ENCODE measurements at places on chromosomes 1 and 21.
A peak's percentile ranks its signal among the peaks of the same experiment; 100 is the strongest.

DNA sequence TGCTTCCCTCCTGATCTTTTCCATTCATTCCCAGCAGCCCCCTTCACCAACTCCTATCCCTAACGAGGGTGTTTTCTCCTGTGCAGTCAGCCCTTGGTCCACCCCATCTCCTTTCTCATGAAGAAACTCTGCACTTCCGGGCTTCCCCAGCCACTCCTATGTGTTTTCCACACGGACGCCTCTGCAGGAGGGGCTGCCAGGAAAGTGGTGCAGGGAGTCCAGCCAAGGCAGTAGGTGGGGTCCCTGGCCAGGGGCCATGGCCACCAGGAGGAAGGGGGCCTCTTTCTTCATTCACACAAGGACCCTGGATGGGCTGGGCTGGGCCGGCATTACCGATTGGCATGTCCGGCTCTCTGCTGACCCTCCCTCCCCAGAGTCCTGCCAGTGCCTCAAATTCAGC, 72.8 kb upstream of the EFHD2 start:
- DNase-seq = no peak

GRCh38 chr1:8083739-8084484, 57.8 kb upstream of the ERRFI1 start:
- no peak for DNase-seq

GRCh38 chr21:29430576-29430975, 131.9 kb downstream of the BACH1 start:
- no peak for DNase-seq

DNA sequence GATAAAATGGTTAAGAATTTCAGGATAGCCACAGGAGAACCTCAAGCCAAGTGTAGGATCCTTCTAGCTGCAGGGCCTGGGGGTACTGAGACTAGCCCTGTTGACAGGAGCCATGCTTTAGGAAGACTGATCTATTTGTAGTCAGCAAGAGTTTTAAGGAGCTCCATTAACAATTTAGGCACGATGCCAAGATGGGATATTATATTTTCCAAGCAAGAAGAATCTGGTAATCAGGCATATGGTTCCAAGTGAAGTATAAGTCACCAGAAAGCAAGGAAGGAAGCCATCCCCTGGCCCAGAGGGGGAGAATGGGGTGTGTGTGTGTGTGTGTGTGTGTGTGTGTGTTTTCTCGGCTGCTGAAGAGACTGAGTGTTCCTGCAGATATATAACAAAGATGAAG, 7.0 kb downstream of the IFNAR2 start:
- no peak for DNase-seq

- no peak for DNase-seq
Observed at GRCh38 chr1:3466366-3467075, 12.1 kb downstream of the ARHGEF16 start.

DNA sequence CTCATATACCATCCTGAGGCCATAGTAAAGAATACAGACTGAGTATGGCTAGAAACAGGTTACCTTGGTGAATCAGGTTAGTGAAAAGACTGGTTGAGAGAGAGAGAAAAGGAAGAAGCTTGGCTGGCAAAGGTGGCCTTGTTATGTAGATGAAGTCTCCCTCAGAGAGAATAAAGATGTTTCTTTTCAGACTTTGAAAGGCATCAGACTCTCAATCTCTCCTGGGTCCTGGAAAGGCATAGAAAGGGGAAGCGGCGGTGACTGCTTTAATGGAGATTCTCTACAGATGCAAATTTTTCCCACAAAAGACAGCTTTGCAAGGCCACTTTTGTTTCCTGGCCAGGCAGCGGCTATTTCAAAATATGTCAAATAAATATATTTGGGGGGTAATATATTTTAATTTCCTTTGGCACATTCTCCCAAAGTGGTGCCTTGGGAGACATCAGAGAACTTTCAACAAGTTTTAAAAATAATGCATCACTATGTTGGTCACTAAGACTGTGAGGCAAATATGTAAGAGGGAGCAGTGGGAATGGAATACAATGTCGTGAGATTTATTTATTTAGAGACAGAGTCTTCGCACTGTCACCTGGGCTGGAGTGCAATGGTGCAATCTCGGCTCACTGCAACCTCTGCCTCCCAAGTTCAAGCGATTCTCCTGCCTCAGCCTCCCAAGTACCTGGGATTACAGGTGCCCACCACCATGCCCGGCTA, 46.1 kb downstream of the NPHS2 start:
- no peak for DNase-seq

- no peak for DNase-seq
Observed at GRCh38 chr1:230643908-230644307, 1.6 kb downstream of the COG2 start.

GRCh38 chr1:223617323-223618070, 48.0 kb downstream of the CAPN8 start:
- DNase-seq = no peak

GRCh38 chr1:100542285-100542684, 4.3 kb downstream of the GPR88 start:
- peak; percentile 51 for DNase-seq

GRCh38 chr1:44839576-44839975, 3.5 kb downstream of the PTCH2 start:
- no peak for DNase-seq

DNA sequence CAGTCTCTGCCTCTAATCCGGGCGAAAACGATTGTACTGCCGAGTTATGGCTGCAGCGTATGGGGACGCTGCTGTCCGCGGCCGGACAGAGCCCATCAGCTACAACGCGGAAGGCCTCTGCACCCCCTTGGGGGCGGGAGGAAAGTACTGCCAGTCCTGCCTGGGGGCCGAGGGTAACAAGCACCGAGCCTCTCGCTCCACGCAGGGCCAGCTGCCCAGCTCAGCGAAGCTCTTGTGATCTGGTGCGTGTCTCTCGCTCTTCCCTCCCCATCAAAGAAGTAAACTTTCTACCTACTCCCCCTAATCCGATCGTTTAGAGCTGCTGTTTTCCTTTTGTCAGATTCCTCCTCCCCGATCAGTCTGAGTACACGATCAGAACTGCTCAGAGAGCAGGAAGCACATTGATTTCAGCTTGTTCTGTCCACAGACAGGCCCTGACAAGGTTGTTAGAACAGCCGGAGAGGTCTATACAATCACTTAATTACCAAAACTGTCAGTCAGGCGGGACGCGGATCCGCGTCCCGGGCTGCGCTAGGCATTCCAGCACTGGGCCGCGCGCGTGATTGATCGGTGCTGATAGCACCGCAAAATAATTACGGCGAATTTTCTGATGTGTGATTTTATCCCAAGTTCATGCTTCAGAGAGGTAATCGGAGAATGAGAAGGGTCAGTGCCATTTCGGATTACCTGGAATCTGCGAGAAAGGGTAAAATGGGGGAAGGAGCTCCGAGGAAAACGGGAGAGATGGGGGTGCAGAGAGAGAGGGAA, 8.7 kb upstream of the BARHL2 start:
- no peak for DNase-seq

DNA sequence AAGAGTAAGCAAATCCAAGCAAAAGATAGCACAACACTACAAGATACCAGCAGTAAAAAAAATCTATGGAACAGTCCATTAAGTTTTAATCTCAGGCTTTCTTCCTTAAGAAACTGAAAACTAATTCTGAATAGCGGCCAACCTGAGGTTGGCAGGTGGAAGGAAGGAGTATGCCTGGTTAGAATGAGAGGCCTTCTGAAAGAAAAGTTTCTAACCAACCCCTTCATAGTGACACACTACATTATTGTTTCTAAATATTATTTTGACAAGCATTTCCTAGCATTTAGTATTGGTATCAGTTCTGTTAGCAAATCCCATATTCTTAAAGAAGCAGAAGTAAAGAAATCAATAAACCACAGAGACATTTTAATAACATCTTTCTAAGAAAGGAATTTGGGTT, 205.7 kb upstream of the PTBP2 start:
- no peak for DNase-seq

- no peak for DNase-seq
Observed at GRCh38 chr1:193766329-193766728, 579.9 kb upstream of the B3GALT2 start.

DNA sequence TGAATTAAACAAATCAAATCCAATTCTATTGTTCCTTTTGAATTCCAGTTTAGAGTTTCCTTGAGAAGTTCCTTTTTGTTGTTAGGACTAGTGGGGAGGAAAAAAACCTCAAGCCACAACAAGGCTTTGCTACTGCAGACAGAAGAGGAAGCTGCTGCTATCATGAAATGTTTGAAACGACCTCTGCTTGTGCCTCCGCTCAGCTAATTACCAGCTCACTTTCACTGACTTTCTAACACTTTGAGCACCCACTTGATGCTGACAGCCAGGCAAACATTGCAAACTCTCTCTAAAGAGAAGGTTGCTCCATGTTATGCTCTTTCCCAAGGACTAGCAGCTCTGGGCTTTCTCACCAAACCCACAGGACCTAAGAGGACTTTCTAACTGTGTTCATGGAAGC, 203.9 kb upstream of the PROX1 start:
- no peak for DNase-seq

DNA sequence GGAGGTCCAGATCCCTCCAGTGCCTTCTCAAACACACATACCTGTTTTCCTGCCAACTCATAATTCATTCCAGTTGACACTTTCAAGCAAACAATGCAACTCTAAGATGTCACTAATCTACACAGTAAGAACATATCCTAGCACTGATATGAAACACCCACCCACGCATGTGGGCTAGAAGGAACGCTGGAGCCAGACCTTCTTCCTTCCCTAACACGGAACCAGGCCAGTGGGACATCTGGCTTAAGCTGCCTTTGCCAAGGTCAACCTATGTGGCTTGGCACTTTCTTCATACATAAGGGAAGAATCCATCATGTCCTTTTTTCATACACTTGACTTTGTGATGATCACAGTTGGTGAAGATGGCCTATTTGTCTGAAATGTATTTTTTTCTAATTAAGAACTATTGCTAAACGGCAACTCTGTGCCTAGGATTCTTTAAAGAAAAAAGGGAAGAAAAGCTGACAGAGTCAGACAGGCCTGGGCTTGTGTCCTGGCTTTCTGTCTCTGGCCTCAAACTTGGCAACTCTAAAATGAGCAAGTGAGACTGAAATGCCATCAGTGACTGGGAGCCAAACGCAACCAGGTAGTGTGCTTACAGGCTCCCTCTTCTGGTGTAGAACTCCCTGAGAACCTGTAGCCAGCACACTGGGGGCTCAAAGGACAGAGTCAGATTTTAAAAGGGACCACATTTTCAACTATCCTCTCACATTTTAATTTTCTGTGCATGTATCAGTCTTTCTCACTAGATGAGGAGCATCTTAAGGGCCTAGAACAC, 92.6 kb upstream of the BEND5 start:
- DNase-seq = no peak

GRCh38 chr1:50097791-50098190, 10.9 kb upstream of the ELAVL4 start:
- no peak for DNase-seq

DNA sequence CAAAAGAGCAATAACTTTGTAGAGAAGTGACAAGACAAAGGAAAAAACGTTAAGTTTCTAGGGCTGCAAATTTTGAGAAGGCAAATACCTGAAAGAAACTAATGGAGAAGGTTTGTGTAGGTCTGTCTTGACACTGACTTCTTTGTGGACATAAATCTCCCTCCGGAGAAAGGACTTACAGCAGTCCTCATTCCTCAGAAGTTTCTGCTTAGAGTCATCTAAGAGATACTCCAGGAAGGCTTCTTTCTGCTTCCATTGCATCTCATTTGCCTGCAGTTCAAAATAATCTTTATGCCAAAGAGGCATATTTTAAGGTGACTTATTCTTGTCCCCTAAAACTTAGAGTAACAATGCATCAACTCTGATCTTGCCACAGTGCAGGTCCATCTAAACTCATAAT, 4.4 kb upstream of the C4BPB start:
- no peak for DNase-seq

GRCh38 chr1:227913396-227913763, 34.4 kb downstream of the WNT9A start:
- no peak for DNase-seq

DNA sequence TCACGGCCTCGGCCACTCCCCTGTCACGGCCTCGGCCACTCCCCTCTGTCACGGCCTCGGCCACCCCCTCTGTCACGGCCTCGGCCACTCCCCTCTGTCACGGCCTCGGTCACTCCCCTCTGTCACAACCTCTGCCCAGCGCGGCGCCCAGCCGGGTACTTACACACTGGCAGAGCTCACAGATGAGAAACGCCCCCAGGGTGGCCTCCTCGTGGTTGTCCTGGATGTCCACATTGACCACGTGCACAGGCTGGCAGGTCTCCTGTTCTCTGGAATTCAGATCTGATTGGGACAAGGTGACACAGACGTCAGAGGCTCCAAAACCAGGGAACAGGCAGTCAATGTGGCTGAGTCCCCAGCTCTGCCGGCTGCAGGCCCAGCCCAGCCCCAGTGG, 3.3 kb upstream of the TMEM240 start:
- DNase-seq = no peak

DNA sequence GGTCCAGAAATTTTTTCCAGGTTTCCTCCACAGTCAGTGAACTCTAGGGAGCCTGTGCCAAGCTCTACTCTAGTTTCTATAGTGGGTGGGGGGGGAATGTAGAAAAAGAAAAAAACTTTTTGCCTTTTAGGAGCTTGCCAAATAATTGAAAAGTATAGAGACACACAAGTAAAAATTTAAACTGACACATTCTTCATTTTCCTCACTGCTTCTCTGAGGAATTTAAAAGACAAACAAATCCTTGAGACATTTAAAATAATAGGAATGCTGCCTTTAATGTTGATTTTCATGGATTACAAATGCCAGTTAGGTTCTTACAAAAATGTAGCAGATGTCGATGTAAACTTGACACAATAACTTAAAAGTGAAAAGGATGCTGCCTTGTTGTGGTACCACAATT, 241.9 kb downstream of the DNM3 start:
- no peak for DNase-seq

DNA sequence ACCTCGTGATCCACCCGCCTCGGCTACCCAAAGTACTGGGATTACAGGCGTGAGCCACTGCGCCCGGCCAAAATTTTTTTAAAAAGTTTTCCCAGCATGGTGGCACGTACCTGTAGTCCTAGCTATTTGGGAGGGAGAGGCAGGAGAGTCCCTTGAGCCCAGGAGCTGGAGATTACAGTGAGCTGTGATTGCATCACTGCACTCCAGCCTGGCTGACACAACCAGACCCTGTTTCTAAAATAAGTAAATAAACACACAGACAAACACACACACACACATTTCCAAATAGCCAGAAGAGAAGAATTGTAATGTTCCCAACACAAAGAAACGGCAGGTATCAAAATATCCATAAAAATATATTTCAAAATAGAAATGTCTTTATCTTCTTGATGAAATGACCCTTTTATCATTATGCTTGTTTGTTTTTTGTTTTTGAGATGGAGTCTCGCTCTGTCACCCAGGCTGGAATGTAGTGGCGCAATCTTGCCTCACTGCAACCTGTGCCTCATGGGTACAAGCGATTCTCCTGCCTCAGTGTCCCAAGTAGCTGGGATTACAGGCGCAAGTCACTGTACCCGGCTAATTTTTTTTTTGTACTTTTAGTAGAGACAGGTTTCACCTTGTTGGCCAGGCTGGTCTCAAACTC, 9.3 kb downstream of the HES2 start:
- no peak for DNase-seq

GRCh38 chr1:66231217-66231616, 302.7 kb upstream of the SGIP1 start:
- DNase-seq = no peak
